ENCODE measurements at places on chromosomes 16 and 17.

DNA sequence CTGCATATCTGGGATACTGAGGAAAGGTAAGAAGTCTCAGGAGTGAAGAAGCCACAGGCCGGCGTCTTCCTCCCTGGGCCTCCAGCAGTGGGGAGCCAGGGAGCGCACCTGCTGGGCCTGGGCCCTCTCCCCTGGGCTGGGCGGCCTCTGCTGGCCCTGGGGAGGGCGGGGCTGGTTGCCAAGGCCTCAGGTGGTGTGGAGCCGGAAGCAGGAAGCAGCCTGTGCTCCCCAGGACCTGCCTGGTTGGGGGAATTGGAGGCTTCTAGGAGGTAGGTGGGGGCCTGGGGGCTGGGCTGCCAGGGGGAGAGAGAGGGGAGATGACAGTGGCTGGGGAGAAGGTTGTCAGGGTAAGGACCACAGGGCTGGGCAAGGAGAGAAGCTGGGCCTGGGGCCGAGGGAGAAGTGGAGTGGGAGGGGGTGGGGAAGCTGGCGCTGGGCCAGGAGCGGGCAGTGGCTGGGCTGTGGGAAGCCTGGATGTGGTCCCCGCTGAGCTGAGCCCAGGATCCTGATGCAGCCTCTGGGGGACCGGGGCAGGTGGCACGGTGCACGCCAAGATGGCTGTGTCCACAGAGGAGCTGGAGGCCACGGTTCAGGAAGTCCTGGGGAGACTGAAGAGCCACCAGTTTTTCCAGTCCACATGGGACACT, at the start of gene SMIM22:
Gene SMIM22, plus strand, starts transcription at position 189 of the 647 bp plus-strand sequence. Its CDS starts 366 bp downstream, at position 555.
- DNase-seq: no peak

- DNase-seq: no peak
Measured at GRCh38 chr17:49516180-49516579, 21.1 kb downstream of the NGFR start.

DNA sequence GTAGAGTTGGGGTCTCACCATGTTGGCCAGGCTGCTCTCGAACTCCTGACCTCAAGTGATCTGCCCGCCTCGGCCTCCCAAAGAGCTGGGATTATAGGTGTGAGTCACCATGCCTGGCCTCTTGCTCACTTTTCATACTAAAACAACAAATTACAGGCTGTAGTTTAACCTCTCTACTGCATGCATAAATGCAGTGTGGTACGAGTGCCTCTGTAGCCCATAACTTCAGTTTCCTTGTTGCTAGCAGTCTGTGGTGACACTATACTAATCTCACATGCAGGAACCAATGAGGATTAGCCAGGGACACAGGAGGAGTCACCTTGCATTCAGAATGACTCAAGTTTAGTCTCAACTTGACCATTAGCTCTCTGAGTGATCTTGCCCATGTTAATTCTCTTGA, 20.1 kb downstream of the HMOX2 start:
- no peak for DNase-seq

DNA sequence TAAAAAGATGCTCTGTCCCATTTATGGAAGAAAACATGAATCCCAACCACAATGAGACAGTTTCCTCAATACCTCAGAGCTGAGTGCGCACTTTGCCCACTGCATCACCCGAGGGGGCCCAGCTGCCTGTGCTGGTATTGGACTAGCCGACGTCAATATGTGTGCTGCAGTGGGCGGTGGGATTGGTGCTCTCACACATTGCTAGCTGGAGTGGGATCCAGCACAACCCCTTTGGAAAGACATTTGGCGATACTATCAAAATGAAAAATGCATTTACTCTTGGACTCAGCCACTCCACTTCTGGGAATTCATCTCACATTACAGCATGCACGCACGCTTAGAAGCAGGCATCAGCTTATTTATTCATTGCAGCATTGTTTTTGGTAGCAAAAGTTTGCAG, 289.2 kb upstream of the FOXF1 start:
- DNase-seq: no peak

GRCh38 chr16:30741461-30741914, 6.7 kb upstream of the PHKG2 start:
- DNase-seq: no peak

- DNase-seq: no peak
Measured at GRCh38 chr16:25228372-25228771, 11.6 kb downstream of the AQP8 start.

- no peak for DNase-seq
Measured at GRCh38 chr17:61847659-61848058, 15.7 kb downstream of the BRIP1 start.

DNA sequence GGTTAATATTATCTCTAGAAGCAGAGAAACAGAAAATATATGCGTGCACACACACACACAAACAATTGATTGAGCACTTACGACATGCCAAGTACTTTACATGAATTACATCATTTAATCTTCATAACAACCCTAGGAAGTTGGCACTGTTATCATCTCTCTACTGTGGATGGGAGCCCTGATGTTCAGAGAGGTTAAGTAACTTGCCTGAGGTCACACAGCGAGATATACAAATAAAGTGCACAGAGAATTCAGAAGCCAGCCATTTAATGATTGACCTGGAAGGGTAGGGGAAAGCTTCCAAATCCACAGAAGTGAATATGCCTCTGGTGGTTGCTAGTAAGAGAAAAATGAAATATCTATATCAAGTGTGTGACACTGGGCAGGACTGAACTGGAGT, 37.5 kb upstream of the GPR139 start:
- DNase-seq: no peak

Data from left renal cortex interstitium (tissue), 4 donors.